ENCODE measurements at places on chromosomes 1 and 21.

DNA sequence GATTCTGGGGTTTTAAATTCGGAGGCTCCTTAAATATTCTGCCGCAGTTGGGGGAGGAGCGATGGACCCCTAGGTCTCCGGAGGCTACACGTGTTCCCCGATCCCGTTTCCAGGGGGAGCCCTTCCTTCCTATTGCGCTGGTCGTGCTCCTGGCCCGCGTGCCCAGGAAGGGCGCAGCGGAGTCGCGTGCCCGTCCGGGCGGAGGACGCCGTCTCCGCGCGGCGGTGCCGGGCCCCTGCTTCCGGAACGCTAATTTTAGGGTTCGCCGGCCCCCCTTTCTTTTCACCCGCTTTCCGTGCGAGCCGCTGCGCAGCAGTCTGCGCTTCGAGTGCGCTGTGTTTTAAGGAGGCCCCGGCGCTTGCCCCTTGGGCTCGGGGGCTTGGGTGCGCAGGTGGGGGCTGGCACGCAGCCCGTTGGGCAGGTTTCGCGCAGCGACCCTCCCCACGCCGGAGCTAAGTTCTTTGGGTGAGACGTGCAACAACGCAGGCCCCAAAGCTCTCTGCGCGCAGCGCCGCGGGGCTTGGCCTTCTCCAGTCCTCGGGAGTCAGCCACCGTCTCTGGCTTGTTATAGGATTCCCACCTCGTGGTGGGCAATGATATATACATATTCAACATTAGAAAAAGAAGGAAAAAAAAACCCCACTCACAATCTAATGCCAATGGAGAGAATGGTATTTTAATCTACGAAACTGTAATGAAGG is 43.5 kb upstream of the DNAJC6 start:
- DNase-seq, result peak; percentile 22

- no peak for DNase-seq
These were observed 40.5 kb upstream of the GJB5 start for GRCh38 chr1:34714386-34714785.

- DNase-seq, result no peak
These were observed 12.6 kb upstream of the PSMA5 start for GRCh38 chr1:109438798-109439297.

DNA sequence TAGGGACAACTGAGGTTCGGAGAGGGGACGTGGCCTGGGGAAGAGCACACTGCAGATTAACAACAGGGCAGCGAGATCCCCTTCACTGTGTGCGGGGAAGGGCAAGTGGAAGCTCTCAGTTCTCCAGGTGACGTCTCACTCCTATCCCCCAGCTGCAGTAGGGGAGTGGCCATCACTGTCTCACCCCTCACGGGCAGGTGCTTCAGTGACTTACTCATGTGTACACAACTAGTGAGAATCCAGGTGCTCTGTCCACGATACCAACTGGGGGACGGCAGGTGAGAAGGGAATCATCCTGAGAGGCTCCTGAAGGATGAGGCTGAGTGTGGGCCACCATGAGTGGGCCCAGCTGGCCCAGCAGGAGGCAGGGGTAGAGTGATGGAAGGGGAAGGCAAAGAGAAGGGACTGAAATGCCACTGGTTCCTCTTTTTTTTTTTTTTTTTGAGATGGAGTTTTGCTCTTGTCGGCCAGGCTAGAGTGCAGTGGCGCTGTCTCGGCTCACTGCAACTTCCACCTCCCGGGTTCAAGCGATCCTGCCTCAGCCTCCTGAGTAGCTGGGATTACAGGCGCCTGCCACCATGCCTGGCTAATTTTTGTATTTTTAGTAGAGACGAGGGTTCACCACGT is 25.9 kb downstream of the RHBG start:
- DNase-seq, result no peak

- no peak for DNase-seq
These were observed 9.9 kb upstream of the ZBTB17 start for GRCh38 chr1:15985611-15986297.
